Stimulated activated CD4-positive, alpha-beta T cell treated with anti-CD3 and anti-CD28 coated beads, TNF-alpha, amount 100 ng/mL, for 1 hour (primary cell): ENCODE measurements at places on chromosomes 5 and 9.

- no peak for DNase-seq
Measured at GRCh38 chr5:119344231-119344630, 11.6 kb upstream of the TNFAIP8 start.

GRCh38 chr5:138033386-138033808 is 518 bp upstream of the FAM13B start:
- DNase-seq = no peak

DNA sequence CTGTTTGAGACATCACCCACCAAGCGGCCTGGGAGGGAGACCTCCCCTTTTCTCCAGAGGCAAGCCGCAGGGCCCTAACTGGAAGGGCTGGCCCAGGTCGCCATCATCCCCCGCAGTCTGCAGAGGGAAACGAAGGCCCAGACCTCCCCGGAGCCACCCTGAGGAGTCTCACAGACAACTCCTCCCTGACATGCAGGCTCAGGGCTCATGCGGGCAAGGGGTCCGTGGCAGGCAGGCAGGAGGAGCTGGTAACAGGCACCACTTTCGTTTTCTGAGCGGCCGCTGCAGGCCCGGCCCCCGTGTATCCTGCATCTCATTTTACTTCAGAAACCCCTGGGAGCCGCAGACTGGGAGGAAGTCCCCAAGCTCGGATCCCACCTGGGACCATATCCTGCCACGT is 192.0 kb upstream of the PPP1R26 start:
- no peak for DNase-seq

GRCh38 chr5:38265546-38266179 is 7.3 kb downstream of the EGFLAM start:
- no peak for DNase-seq

GRCh38 chr5:101942321-101942882 is 353.7 kb downstream of the SLCO4C1 start:
- no peak for DNase-seq

DNA sequence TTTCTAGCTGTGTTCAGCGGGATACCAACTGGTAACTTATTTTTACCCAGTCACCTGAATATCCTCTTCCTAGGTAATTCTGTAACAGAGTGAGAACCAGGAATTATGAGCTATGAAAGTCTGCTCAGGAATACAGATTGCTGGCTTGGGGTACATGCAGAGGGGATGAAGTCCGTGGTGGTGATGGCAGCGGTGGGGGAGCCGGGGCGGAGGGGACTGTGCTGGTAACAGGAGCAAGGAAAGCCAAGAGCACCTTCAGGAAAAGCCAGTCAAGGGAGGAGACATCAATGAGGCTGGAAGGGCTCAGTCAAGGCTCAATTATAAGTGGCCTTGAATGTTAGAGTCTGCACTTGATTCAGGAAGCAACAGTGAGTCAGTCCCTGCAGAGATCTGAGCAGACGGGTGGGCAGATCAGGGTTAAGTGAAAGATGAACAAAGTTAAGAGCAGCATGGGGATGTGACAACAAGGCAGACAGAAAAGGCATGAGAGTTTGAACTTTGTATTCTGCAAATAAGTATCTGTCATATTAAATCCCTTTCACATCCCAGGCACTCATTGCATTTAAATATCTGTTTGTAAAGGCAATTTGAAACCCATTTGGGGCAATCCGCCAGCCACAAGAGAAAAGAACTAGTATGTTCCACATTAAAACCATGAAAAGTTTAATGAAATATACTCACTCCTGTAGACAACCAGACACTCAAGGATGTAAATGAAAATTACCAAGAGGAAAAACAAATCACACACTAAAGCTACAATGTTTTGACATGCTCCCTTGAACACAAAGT is 101.2 kb downstream of the TTC39B start:
- DNase-seq = no peak
